ENCODE measurements at places on chromosomes 16 and 17.

DNA sequence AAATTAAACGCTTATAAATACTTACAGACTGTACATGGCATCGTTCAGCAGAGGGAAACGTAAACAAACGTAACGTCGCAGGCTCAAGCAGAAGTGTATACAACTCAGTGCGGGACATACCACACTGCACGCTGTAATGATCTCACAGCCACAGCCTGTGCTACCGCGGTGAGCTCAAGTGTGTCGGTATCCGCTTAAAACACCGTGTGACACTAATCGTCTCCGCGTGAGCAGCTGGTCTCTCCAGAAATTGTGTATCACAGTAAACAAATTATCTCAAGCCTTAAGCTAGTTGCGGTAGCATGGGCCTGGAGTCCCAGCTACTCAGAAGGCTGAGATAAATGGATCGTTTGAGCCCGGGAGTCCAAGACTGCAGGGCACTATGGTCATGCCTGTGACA is 115.3 kb downstream of the ANKRD11 start:
- peaks cover 37% of the 10 kb centered on the region for H3K36me3 ChIP-seq
- no peak overlapping the region for H3K4me3 ChIP-seq
- peaks cover 4% of the 10 kb centered on the region for H3K4me1 ChIP-seq
- peak overlapping the region; percentile 28 for H3K27ac ChIP-seq
- no peak for DNase-seq

- peaks cover 3% of the 10 kb centered on the region for H3K4me1 ChIP-seq
- no peaks in the 10 kb centered on the region for H3K36me3 ChIP-seq
- no peak overlapping the region for H3K4me3 ChIP-seq
- H3K27ac ChIP-seq = no peak overlapping the region
- no peaks in the 10 kb centered on the region for H3K27me3 ChIP-seq
Measured at GRCh38 chr17:78239489-78239931, 8.1 kb downstream of the TMEM235 start.

DNA sequence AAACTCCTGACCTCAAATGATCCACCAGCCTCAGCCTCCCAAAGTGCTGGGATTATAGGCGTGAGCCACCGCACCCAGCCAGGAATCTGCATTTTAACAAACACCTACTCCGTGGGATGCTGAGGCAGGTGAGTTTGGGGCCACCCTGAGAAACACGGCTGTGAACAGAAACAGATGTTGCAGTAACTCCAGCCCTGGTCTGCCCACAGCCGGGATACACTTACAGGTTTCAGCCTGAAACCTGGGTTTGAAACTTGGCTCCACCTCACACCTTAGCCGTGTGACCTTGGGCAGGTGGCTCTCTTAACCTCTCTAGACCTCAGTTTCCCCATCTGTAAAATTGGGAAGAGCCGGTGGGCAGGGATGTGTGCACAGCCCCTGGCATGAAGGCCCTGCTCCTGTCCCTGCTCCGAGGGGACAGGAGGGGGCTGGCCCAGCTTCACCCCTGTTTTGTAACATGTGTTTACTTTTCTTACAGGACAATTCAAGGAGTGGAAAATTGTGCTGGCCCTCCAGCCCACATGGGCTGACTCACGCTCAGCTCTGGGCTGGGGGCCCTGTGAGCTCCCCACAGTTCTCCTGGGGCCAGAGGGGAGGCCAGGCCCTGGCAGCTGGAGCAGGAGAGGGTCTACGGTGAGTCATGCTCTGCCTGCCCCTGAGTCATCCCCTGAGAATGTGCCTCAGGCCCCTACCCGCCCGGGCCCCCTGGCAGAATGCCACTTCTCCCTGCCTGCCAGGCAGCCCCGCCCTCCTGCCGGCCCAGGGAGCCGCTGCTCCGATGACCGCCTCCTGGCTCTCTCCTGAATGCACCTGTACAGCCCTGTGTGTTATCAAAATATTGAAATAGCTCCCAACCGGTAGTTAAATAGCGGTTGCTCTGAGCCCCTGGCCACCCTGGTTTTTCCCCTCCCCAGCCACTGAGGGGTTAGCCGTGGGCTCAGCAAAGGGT is 7.7 kb upstream of the PPL start:
- no peak overlapping the region for H3K4me3 ChIP-seq
- peaks cover 19% of the 10 kb centered on the region for H3K4me1 ChIP-seq
- no peaks in the 10 kb centered on the region for H3K36me3 ChIP-seq
- H3K27me3 ChIP-seq = no peaks in the 10 kb centered on the region

- no peak overlapping the region for H3K4me3 ChIP-seq
- H3K36me3 ChIP-seq = no peaks in the 10 kb centered on the region
- no peak overlapping the region for H3K27ac ChIP-seq
- peaks cover 4% of the 10 kb centered on the region for H3K4me1 ChIP-seq
- DNase-seq = no peak
Measured at GRCh38 chr17:34813290-34813689, 148.0 kb downstream of the CCT6B start.

- DNase-seq = no peak
- no peaks in the 10 kb centered on the region for H3K27me3 ChIP-seq
Measured at GRCh38 chr16:57029161-57030160, 40.1 kb downstream of the NLRC5 start.

DNA sequence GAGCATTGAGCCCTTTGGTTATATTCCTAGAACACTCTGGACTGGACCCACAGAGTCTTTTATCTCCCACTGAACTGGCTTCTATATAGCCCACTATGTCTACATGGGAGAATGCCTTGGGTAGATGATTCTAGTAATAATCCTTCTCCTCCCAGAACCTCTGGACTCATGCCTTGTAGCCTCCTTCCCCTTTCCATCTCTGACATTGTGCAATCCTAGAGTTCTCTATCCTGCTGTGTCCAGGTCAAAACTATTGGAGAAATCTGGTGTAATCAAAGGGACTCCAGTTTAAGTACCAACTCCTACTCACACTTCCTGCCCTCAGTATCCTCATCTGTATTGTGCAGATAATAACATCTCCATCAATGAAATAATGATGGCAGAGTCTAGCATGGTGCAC is 9.1 kb downstream of the RCVRN start:
- no peak overlapping the region for H3K27ac ChIP-seq
- no peaks in the 10 kb centered on the region for H3K4me1 ChIP-seq
- H3K4me3 ChIP-seq = no peak overlapping the region
- no peaks in the 10 kb centered on the region for H3K27me3 ChIP-seq
- DNase-seq = no peak

- no peak overlapping the region for H3K27ac ChIP-seq
- peaks cover 16% of the 10 kb centered on the region for H3K4me1 ChIP-seq
- no peak overlapping the region for H3K4me3 ChIP-seq
- no peak for DNase-seq
- no peaks in the 10 kb centered on the region for H3K36me3 ChIP-seq
- H3K27me3 ChIP-seq = no peaks in the 10 kb centered on the region
Measured at GRCh38 chr17:49435671-49436029, 21.0 kb upstream of the PHB1 start.

DNA sequence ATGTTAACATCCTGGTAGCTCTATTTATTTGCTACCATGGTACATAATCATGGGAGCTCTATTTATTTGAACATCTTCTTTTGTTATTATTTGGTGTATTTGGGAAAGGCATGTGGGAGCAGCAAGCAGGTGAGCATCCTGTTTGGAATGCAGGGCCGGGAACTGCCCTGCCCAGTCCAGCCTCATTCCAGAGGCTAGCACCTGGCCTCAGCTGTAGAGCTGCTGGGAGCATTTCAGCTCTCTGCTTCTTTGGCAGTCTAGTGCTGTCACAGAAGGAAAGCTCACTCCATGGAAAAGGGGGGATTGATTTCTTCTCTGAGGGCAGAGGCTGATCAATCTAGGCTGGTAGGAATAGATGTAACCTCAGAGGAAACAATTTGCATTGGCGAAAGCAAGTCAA is 112.5 kb downstream of the WWOX start:
- H3K36me3 ChIP-seq = no peaks in the 10 kb centered on the region
- no peak overlapping the region for H3K4me3 ChIP-seq
- no peaks in the 10 kb centered on the region for H3K4me1 ChIP-seq
- no peak overlapping the region for H3K27ac ChIP-seq

- DNase-seq = no peak
- H3K36me3 ChIP-seq = no peaks in the 10 kb centered on the region
- H3K4me1 ChIP-seq = no peaks in the 10 kb centered on the region
- no peaks in the 10 kb centered on the region for H3K27me3 ChIP-seq
- no peak overlapping the region for H3K4me3 ChIP-seq
Measured at GRCh38 chr17:55570391-55570790, 59.1 kb upstream of the SMIM36 start.

GRCh38 chr16:11619327-11619851 is 32.7 kb upstream of the LITAF start:
- H3K4me3 ChIP-seq = no peak overlapping the region
- no peak overlapping the region for H3K27ac ChIP-seq
- no peak for DNase-seq
- no peaks in the 10 kb centered on the region for H3K36me3 ChIP-seq

GRCh38 chr17:1908699-1909309 is 79.0 kb downstream of the RPA1 start:
- peaks cover 41% of the 10 kb centered on the region for H3K4me1 ChIP-seq
- peak overlapping the region; percentile 71 for H3K4me3 ChIP-seq
- DNase-seq = peak; percentile 69
- peak overlapping the region; percentile 68 for H3K27ac ChIP-seq

DNA sequence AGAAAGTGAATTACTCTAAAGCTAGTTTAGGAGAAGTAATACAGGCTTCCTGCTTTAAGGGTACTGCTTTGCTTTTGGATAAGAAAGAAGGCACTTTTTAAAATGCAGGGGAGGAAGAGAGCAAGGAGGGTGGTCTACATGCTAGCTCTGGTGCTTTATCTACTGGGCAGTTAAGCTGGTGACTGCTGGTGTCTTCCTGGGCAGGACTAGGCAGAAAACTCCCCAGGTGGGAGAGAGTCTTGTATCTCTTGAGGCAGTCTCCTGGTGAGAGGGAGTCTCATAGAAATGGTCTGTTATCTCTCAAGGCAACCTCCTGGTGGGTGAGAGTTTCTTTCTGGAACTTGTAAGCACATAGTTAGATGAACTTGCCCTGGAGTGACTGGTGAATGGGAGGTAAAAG is 953.9 kb upstream of the GOT2 start:
- no peak for DNase-seq
- H3K27ac ChIP-seq = no peak overlapping the region
- H3K27me3 ChIP-seq = no peaks in the 10 kb centered on the region

DNA sequence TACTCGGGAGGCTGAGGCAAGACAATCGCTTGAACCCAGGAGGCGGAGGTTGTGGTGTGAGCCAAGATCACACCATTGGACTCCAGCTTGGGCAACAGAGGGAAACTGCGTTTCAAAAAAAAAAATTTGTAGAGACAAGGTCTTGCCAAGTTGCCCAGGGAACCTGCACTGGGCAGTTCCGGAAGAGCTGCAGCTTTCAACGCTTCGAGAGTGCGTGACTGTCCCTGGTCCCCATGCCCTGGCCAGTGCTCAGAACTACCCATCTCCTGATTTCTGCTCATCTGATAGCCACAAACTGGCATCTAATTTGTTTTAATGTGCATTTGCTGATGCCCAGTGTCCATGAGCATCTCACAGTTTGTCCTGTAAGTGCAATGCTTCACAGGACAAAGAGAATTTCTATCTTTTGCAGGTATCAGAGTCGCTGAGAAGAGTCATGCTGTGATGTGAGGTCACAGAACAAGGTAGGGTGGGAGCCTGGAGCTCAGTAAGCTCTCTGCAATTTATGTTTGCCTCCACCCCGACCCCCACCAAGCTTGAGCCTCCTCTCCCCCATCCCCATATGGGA is 3.9 kb downstream of the ACTG1 start:
- H3K36me3 ChIP-seq = peaks cover 39% of the 10 kb centered on the region
- H3K27ac ChIP-seq = peak overlapping the region; percentile 7
- no peak overlapping the region for H3K4me3 ChIP-seq
- no peak for DNase-seq
- peaks cover 5% of the 10 kb centered on the region for H3K4me1 ChIP-seq

DNA sequence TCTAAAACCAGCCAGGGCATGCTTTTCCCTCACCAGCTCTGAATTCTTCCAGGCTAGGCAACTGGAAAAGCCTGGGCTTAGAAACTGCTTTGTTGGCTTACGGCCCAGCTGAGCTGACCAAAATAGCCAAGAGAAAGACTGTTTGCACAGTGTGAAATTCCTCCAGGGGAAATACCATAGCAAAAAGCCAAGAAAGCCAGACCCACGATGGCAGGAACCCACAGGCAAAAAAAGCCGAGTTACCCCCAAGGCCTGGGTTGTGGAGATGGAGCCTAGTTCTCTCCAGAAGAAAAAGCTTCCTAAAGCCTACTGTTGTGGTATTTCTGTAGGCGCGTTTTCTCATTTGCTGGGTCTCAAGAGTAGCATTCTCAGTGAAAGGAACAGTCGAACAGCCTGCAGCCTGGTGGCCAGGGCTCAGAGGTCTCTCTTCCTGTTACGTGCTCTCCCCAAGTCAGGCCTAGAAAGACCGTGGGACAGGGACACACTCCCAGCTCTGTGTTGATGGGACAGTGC is 9.2 kb downstream of the SP2 start:
- H3K27me3 ChIP-seq = no peaks in the 10 kb centered on the region
- H3K4me3 ChIP-seq = no peak overlapping the region
- peaks cover 12% of the 10 kb centered on the region for H3K4me1 ChIP-seq

GRCh38 chr16:27561216-27561615 is 11.3 kb downstream of the KATNIP start:
- no peak for DNase-seq
- no peak overlapping the region for H3K4me3 ChIP-seq
- H3K27me3 ChIP-seq = no peaks in the 10 kb centered on the region
- H3K4me1 ChIP-seq = no peaks in the 10 kb centered on the region
- no peak overlapping the region for H3K27ac ChIP-seq
- peaks cover 3% of the 10 kb centered on the region for H3K36me3 ChIP-seq

GRCh38 chr17:76440751-76441362 is 12.1 kb downstream of the UBE2O start:
- DNase-seq = no peak
- H3K27ac ChIP-seq = no peak overlapping the region
- H3K4me1 ChIP-seq = peaks cover 13% of the 10 kb centered on the region
- H3K4me3 ChIP-seq = no peak overlapping the region

- H3K27ac ChIP-seq = no peak overlapping the region
- H3K27me3 ChIP-seq = no peaks in the 10 kb centered on the region
- no peak overlapping the region for H3K4me3 ChIP-seq
Measured at GRCh38 chr16:10805334-10805733, 13.3 kb downstream of the TVP23A start.

- no peak overlapping the region for H3K4me3 ChIP-seq
- no peak overlapping the region for H3K27ac ChIP-seq
- H3K27me3 ChIP-seq = no peaks in the 10 kb centered on the region
- peaks cover 13% of the 10 kb centered on the region for H3K4me1 ChIP-seq
- no peak for DNase-seq
Measured at GRCh38 chr17:74404218-74404617, 27.7 kb upstream of the GPRC5C start.

- no peak overlapping the region for H3K4me3 ChIP-seq
- H3K27me3 ChIP-seq = peaks cover 27% of the 10 kb centered on the region
- peak; percentile 75 for DNase-seq
- H3K36me3 ChIP-seq = no peaks in the 10 kb centered on the region
- H3K4me1 ChIP-seq = peaks cover 9% of the 10 kb centered on the region
Measured at GRCh38 chr17:55717898-55718735, 4.5 kb downstream of the TMEM100 start.

- no peaks in the 10 kb centered on the region for H3K27me3 ChIP-seq
- no peak for DNase-seq
- no peaks in the 10 kb centered on the region for H3K4me1 ChIP-seq
Measured at GRCh38 chr16:17773698-17774101, 302.9 kb upstream of the XYLT1 start.
